ENCODE measurements at places on chromosomes 5 and 9.

GRCh38 chr5:73901043-73901442 is 275.0 kb downstream of the ARHGEF28 start:
- DNase-seq, result no peak

- DNase-seq, result no peak
Measured at GRCh38 chr5:95060098-95060497, 224.8 kb downstream of the MCTP1 start.

DNA sequence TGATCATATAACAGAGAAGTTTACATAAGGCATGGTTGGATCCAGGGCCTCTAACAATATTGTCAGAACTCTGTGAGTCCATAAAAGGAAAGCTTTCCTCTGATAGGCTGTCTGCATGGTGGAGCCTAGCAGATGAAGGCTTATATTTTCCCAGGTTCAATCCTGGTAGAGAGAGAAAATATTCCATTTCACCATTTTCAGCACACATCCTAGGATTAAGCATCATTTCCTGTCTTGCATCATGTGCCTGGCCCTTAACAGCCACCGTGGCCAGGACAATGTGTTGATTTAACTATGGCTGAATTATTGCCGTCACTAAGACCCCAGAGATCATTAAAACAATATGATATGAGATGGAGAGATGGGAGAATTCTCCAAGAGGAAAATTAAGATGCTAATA is 90.9 kb upstream of the GRIA1 start:
- no peak for DNase-seq

DNA sequence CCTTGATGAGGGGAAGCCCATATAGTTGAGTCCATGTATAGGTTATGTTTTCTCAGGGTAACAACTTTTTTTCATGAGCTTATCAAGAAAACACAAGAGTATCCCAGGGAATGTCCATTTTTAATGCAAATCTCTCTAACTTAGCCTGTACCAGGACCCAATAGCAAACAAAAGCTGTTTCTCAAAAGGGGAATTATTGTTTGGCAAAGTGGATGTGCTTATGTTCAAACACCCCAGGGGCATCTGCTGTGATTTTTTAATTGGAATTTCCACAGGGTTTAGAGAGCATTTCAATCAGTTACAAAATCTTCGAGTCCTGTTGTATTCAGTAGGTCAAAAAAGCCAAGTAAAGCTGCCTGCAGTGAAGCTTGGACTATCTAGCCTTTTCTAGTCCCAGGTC is 33.4 kb upstream of the CSNK1G3 start:
- DNase-seq, result no peak

DNA sequence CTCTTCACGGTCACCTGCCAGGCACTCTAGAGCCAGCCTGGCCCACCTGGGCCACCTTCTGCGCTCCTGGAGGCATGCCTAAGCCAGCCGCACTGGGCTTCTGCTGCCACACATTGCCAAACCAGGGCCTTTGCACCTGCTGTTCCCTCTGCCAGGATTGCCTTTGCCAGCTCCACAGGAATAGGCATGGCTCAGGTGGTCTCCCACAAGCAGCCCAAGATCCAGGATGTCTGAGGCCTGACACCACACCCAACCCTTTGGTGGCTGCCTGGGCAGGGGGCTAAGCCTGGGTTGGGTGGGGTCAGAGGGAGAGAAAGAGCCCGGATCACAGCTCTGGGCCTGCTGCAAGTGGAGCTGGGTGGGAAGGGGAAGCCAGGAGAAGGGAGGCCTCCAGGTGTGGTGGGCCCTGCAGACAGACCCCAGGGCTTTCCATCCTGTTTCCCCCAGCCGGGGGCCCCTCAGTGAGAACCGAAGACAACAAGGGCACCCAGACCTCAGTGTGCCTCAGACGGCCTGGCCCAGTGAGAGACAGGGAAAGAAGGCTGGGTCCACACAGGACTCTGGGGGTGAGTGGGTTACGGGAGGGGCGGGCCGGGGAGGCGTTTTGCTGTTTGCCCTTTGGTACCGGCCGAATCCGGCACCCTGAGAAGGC is 672 bp upstream of the SUSD3 start:
- DNase-seq, result no peak

- DNase-seq, result no peak
Measured at GRCh38 chr9:82679472-82679871, 383.5 kb downstream of the RASEF start.

DNA sequence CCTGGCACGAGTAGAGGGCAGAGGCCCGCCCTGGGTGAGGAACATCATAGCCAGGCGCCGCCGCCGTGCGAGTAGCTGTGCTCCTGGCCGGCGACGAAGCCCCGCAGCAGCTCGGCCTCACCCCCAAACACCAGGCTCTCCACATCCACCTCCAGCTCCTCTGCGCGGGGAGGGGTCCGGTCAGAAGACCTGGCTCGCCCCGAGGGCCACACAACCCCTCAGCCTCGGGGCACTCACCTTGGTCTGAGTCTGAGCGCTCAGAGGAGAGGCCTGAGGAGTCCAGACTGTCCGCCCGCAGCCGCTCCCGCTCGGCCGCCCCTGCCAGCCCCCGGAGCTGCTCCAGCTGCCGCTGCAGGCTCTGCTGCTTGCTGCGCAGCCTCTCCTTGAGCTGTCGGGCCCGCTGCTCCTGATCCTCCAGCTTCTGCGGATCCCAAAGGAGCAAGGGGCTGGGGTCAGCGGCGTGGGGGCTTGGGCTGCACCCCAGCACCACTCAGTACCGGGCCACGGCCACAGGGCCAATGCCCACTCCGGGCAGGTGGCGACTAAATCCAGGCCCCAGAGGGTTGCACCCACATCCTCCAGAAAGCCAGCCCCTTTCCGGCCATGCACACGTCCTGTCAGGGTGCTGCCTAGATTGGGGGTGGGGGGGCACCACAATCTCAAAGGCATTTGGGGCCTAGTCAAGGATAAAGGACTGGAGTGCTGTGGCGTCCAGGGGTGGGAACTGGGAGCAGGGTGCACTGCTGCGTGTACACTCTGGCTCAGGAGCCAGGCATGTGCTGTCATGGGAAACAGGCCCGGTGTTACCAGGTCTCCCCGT is 3.9 kb downstream of the MXD3 start:
- no peak for DNase-seq

DNA sequence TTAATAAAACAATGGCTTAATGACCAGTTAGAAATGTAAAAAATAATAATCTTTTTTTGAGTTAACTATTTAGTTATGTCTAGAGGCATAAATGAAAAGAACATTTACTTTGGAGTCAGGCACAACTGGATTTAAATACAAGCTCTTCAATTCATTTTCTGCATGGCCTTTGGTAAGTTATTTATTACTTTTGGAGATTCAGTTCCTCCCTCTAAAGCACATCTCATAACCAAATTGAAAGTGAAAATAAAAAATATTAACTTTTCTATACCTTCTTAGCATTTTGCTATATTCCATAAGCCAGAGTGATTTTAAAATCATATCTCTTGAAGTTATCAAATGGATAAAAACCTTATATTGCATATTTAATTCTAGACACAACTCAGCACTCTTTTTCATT is 434.9 kb upstream of the SMARCA2 start:
- DNase-seq, result no peak

- DNase-seq, result no peak
Measured at GRCh38 chr9:91246846-91247245, 114.9 kb downstream of the AUH start.

DNA sequence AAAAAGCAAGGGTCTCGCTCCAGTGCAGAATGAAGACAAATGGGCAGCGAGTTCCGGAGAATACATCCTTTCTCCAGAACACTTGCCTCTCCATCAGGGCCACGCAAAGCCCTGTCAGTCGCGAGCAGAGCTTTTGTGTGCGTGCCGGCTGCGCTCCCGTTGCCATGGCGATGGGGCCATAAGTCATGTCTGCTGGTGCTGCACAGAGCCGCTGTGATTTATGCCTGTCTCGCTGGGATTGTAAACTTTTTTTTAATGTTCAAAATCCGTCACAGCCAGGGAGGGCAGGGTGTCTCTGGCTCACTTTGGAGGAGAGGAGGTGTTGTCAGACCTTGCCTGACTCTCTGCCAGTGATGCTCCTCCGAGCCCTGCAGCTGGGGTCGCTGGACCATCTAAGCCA is 272.7 kb downstream of the TRIM32 start:
- no peak for DNase-seq

DNA sequence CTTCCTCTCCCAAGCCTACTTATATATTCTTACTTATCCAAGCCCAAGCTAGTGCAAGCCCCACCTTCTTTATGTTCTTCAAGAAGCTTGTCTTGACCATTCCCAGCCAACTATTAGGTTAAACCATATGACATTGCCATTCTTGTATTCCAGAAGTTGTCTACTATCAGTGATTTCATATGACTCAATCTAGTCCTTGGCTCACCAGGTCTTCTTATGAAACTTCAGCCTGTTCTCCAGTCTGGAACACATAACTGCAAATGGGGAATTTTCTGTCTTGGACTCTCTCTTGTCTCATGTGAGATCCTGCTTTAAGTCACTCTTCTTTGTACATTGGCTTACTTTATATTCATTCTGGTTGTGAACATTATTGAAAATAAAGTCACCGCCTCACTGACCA is 130.7 kb downstream of the TTLL11 start:
- DNase-seq, result no peak

DNA sequence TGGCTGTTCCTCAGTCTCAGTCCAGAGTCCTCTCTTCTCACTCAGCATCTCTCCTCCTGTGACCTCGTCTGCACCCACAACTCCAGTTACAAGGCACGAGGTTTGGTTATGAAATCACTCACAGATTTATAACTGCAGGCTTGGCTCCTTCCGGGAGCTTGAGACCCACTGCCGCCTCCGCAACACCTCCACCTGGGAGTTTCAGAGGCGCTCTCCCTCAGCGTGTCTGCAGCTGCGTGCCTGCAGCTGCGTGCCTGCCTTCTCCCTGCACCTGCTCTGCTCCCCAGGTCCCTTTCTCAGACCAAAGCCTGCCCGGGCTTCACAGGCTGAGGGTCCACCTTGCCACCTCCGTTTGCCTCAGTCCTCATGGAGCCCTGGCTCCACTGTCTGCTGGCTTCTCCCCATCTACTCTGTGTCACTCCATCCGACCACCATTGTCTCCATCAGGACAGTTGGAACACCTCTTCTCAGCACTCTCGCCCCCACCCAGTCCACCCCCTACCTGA is 51.5 kb downstream of the HRH2 start:
- DNase-seq, result no peak

DNA sequence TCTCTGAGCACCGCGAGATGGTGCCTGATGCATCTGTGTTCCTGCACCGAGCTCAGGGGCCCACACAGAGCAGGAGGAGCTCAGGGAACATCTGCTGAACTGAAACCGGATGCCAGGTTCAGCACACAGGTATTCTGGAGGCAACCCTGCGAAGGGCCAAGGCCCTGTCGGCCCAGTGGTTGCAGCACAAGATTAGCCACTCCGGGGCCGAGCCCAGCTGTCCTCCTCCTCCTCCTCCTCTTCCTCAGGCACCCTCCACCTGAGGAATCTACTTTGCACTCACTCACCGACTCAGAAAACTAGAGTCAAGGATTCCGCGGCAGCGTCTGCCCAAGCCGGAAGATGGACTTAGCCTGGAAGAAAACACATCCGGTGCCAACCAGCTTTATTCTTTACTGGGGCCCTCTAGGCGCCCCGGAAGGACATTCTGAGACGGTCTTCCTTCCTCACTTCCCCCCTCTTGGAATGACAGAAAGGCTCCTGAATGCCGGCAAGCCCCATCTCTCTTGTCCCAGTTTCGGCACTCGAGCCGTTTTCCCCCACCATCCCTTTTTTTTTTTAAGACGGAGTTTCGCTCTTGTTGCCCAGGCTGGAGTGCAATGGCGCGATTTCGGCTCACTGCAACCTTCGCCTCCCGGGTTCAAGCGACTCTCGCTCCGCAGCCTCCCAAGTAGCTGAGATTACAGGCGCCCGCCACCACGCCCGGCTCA is at the start of gene ZBTB6:
Gene ZBTB6 (minus strand): TSS at position 360 of the 710 bp plus-strand sequence. CDS start 1,251 bp downstream, outside the sequence.
- peak; percentile 51 for DNase-seq

DNA sequence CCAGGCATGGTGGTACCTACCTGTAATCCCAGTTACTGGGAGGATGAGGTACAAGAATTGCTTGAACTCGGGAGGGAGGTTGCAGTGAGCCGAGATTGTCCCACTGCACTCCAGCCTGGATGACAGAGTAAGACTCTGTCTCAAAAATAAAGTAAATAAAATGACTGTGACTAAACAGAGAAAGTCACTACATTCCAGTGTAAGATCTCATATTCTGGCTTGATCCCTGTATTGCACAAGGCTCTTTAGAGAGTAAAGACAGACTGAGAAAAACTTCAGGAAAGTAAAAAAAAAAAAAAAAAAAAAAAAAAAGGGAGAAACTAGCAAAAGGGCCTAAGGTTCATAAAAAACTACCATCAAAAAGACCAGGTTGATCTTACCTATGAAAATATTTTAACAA is 106.6 kb upstream of the PJA2 start:
- DNase-seq, result no peak

Data from NCI-H2081 treated with DMSO at 0.1 percent for 48 hours (cell line).